ENCODE measurements at places on chromosomes 3 and 15.

DNA sequence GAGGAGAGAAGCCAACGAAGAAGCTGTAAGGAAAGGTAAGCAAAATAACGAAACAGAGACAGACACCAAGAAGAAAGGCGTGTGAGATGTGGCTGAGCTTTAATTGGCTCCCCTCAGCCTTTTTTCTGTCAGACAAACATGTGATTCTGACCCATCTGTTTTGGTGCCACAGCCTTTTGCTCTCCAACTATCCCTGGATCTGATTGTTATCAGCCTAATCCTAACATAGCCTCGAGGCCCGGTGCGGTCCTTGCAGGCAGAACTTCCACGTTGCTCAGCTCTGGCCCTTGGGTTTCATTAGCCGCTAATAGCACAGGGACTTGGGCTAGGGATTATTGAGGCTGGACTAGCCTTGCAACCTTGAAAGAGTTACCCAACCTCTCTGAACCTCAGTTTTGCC is 57.9 kb upstream of the CACNA2D3 start:
- no peak for DNase-seq

DNA sequence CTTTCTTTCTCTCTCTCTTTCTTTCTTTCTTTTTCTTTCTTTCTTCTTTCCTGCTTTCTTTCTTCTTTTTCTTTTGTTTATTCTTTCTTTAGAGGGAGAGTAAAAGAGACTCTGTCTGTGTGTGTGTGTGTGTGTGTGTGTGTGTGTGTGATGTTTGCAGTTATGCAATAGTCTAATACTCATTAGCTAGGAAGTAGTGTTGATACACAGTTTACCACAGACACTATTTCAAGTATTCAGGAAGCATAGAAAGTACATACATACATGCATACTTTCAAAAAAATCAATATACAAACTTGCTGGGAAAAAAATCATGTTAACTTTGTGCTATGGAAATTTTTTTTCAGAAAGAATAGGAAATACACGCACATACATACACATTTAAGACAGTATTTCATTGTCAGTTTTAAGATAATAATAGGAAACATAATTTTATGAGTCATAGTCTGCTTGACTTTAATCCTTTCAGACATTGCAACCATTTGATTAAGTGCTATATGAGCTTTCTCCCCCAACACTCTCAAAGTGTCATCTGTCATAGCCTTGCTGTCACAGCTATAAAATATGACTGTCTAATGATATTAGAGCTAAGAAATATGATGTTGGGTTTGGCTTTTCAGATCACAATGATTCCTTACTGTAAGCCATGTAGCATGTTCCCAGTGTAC is 74.9 kb upstream of the EPHA3 start:
- no peak for DNase-seq

DNA sequence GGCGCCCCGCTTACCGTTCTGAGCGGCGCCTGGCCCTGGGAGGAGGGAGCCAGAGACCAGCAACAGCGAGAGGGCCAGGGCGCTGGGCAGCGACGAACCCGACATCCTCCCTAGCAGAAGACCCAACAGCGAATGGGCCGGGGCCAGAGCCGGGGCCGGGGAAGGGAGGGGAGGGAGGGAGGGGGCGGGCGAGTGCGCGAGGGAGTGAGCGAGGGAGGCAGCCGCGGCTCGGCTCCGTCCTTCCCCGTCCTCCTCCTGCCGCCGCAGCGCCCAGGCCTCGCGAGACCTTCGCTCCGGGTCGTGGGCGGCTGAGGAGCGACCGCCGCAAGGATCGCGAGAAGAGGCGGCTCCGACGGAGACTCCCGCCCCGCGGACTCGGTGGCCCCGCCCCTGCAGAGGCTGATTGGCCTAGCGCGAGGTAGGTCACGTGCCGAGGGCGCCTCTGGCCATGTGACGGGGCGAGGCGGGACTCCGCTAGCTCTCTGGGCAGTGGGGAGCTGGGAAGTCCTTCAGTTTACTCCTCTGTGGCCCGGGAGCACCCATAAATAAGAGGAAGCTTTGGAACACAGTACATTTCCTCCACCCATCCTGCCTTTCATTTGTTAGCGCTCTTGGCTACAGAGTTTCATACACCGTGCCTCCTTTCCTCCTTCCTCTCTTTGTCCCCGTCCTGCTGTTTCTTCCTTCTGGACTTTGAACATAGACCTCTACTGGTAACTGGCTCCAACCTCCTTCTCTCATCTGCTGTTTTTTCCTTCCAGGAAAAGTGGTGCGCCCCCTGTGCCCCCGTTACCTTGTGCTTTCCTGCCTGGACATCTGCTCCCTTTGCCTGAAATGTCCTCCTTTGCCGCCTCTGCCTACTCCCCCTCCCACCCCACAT is at the start of gene NPTN:
TSS of gene NPTN (minus strand) at position 279 of the 880 bp plus-strand sequence. CDS start at position 105, 174 bp downstream.
- peak; percentile 100 for DNase-seq

DNA sequence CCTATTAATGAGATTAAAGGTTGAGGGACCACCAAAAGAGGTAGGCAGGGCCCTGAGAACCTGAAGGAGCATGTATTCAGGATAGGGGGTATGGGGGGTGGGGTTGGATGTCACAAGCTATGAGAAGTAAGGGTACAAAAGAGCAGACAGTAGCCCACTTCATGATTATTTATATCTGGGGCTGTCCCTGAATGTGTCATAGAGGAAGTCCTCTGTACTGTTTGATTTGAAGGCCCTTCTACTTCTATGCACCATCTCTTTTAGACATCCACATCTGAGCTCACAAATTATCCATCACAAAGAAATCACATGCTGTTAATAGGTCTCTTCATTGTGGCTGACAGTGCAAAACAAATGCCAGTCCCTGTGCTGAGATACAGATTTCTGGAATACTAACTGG is 68.6 kb downstream of the FHIT start:
- no peak for DNase-seq

- no peak for DNase-seq
Observed at GRCh38 chr15:32983679-32984078, 210.8 kb downstream of the FMN1 start.

DNA sequence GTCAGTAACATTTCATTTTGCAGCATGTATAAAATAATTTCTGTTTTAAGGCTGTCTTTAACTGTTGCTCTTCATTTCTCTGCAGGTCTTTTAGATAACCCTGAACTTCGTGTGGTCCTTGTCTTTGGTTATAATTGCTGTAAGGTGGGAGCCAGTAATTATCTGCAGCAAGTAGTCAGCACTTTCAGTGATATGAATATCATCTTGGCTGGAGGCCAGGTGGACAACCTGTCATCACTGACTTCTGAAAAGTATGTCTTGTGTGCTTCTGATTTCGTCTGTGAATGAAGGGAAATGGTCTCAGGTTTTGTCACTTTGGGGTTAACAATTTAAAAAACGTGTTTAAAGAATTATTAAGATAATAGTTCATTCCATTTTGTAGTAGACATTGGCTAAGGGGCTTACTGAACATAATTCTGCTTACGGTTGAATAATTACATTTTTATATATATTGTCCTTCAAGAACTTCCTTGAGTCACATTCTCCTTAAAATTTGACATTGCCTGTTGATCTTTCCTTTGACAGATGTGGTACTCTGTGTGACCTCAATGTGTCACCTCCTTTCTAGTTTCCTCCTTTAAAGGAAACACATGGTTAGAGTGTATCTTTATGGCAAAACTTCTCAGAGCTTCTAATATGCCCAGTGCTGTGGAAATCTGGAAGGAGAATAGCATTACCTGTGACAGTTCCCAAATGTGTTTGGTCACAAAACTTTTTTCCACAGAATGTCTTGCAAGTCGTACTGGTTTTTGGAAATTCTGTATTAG is 26.3 kb downstream of the FBXO22 start:
- DNase-seq, result peak; percentile 69

- DNase-seq, result no peak
Observed at GRCh38 chr3:127691974-127692373, 19.2 kb downstream of the ABTB1 start.

DNA sequence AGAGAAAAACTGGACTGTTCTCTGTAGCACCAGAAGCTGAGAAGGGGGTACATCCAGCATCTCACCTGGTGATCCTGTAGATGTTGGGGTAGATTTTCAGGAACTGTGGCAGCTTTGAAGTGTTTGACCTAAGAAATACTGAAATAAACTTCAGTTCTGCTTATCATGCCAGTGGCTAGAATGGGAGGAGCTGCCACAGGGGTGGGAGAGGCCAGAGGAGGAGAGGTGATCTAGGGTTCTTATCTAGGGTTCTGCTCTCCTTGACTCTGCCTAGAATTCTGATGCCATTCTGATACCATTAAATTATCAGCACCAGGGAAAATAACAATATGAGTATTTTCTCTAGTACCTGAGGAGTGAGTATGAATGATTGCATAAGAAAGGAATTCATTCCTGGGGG is 10.2 kb upstream of the CPOX start:
- DNase-seq, result no peak

GRCh38 chr3:59704292-59704691 is 654.5 kb upstream of the CFAP20DC start:
- DNase-seq, result no peak

DNA sequence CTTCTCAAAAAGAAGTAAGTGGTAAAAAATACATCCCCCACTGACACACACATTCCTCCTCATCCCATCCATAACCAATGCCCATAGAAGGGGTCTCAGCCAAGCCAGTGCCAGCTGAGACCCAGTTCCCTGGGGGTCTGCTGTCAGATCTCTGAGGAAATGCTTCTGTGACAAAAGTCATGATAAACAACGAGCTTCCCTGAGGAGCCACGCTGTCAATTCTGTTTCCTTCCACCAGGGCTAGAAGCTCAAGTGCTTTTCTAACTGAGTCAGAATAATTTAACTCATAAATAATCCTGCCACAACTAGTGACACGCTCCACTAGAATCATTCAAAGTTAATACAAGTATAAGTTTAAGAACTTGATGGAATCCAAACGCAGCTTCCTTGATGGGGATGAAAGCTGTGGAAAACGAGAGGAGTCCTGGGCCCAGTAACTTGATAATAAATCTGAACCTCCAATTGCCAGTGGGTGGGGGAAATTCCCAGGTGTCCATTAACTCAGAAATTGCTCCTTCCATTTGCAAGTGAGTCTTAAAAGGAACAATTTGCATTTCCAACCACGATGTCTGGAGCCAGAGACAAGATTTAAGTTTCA is 348.7 kb upstream of the LMCD1 start:
- DNase-seq, result no peak

- DNase-seq, result no peak
Observed at GRCh38 chr15:45363801-45364200, 14.5 kb downstream of the GATM start.

GRCh38 chr15:40155270-40155910 is 5.5 kb upstream of the BUB1B start:
- DNase-seq, result no peak

DNA sequence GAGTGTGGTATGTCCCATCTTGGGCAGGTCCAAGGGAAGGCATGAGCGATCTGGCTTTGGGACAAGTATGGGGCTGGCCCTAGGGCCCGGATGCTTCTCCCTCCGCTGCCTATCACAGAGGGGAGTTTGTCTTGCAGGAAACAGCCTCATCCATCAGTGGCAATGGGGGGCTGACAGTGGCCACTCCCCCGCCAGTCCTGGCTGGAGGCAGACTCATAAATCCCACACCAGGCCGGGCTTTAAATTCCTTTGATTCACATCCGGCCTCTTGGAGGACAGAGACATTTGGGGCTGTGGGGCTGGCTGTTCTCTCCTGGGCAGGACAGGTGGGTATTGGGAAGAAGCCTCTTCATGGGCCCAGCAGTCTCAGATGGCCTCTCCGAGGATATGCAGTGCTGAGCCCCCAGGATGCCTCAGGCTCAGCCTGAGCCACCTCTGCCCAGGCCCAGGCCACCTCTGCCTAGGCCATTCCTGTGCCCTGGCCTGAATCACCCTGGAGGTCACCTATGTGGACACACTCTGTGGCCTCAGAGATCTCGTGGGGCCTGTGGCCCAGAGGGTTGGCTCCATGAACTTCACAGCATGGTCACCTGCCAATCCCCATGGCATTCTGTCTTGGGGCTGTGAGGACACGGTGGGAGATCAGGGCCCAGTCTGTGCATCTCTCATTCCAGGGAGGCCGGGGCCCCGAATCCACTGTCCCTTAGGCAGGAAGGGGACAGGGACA is 84.2 kb upstream of the GOLGA6L4 start:
- no peak for DNase-seq

GRCh38 chr15:69298697-69299441 is at the start of gene PAQR5:
Gene PAQR5 (plus strand): TSS chr15:69298912. CDS start chr15:69360081, 61,169 bp downstream.
- peak; percentile 55 for DNase-seq

DNA sequence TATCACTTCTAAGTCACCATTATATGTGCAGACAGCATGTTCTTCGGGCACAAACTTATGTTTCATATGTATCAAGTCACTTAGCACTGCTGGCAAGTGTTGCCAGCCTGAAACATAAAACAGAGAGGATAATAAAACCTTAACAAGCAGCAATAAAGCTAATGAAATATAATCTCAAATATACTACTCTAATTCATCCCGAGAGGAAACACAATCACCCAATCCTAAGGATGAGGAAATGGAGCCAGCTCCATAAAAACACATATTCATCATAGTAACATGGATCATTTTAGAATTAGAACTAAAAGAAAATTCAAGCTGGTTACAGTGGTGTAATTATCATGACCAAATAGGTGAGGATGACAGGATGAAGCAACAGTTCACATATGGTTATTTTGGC is 1072.7 kb downstream of the EPHA3 start:
- no peak for DNase-seq

DNA sequence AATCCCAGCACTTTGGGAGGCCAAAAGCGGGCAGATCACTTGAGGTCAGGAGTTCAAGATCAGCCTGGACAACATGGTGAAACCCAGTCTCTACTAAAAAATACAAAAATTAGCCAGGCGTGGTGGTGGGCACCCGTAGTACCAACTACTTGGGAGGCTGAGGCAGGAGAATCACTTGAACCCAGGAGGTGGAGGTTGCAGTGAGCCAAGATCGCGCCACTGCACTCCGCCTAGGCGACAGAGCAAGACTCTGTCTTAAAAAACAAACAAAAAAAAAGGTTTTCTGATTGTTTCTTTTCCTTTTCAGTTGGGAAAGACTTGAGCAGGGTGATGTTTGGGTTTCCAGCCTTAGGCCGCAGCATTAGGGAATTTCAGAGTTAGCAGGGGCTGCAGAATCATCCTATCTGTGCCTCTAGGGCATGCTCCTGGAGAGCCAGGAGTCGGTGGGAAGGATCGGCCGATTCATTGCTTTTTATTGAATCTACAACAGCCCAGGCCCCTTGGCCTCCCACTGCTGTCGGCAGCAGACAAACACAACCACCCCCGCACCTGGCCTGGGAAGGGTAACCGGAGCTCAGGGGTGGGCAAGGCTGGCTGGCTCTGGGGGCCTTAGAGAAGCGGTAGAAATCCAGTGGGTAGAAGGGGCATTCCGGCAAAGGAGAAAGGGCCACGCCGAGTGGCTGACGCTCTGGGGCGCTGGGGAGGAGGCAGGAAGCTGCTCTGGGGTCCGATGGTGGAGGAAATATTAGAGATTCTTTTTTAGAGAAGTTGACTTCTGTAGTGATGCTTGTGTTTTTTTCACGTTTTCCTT is 6.3 kb downstream of the CHAC1 start:
- DNase-seq, result no peak

DNA sequence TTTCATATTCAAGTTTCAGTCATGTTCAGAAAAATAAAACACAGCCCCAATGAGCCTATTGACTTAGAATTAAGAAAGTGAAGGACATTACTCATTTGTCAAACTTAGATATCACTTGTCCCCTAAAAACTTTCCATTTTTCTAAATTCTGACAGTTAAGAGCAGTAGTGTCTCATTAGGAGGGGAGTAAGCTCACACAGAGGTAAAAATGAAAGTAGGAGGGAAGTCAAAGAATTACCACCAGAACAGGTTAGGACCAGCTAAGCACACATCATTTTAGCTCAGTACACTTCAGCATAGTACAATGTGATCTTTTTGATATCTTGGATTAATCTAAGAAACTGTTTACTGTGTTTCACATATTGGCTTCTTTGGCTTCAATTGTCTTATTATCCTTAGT is 64.3 kb downstream of the OSTN start:
- no peak for DNase-seq

- no peak for DNase-seq
Observed at GRCh38 chr3:128532012-128532983, 39.3 kb upstream of the GATA2 start.
